Gastrocnemius medialis (tissue), 4 donors: ENCODE measurements at places on chromosomes 3 and 15.

DNA sequence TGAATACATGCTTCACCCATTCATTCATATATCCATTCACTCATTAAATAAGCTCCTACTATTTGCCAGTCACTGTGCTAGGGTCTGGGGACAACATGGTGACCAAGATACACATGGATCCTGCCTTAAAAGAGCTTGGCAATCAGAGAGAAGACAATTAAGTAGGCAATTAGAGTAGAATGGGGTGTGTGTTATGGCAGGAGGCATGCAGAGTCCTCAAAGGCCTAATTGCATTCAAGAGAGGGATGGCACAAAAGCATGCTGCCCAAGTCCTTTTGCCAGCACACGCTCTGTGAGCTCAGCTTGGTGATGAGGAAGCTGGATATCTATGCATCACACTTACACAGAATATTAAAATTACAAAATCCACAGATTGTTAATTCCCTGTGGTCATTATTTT, 2.8 kb upstream of the PRICKLE2 start:
- DNase-seq = no peak

DNA sequence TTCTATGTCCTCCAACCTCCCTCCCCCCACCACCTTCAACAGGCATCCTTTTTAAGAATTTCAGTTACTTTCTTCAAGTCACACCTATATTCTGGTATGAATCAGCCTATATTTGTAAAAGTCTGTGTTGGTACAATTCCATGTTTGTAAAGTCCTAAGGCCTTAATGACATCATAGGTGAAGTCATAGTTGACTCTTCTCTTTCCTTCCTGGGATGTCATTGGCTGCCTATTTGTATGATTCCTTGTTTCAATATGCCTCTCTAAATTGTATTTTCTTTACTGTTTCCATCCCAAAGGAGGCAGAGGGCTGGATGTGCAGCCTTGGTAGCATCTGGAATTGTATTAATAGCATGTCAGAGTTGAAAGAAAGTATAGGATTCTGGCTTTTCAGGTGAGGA, 56.5 kb downstream of the ADAMTSL3 start:
- DNase-seq = no peak

DNA sequence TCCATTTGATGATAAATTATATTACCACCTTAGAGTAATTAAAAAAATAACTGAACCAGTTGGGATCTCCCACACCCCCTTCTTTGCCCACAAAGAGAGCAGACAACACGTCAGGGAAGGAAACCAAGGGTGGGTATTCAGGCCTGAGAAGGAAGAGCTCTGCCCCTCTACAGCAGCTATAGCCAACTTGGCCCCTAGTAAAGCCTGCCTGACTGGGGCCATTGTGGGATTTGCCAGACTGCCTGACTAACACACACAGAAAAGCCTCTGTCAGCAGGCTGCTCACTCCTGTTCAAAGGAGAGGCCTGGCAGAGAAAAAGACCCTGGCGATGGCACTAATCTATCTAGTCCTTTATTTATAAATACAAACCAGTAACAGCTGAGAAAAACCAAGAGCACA, 41.4 kb downstream of the ATP8B4 start:
- no peak for DNase-seq

DNA sequence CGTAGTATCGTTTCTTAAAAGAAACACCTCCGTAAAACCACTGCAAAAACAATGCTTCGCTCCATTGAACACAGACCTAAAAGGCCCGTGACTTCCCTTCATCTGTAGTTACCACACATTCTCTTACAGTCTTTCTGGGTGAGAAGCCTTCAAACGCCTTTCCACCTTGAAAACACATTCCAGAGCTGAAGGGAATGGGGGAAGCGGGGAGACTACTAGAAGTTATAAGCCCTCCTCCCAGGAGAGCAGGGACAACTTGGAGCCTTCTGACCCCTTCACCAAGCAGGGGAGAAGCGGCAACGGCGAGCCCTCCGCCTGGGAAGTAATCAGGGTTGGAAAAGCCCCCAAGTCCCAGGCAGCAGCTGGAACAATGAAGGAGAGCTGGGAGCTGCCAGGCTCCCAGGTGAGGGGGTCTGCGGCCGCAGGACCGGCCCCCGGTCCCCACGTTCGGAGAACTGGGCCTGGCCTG, 461 bp downstream of the SECISBP2L start:
- no peak for DNase-seq

DNA sequence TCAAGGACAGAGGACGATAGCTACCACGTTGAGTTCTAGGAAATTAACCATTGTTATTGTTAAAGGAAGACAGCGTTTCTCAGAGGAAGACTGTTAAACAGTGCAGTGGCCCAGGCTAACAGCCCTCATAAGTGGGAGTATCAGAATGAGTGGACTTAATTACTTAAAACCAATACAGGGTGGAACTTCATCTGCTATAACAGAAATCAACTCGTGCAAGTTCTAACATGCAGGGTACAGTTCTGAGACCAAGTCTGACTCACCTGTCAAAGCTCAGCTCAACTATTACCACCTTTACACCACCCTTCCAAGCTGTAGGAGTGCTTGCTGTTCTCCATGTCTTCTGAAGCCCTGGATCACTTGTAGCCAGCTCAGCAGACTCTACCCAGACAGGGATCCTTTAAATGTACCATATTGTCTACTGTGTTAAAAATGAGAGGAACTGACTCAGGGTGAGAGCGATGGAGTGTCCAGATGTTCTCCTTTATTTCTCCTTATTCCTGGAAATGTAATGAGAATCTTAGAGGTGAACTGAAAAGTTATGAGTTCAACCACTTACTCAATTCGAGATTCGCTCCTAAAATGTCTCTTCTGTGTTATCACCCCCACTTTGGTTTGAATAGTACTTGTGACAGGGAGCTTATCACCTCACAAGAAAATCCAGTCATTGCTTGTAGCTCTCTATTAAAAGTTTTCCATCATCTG, 26.5 kb downstream of the CD86 start:
- no peak for DNase-seq

DNA sequence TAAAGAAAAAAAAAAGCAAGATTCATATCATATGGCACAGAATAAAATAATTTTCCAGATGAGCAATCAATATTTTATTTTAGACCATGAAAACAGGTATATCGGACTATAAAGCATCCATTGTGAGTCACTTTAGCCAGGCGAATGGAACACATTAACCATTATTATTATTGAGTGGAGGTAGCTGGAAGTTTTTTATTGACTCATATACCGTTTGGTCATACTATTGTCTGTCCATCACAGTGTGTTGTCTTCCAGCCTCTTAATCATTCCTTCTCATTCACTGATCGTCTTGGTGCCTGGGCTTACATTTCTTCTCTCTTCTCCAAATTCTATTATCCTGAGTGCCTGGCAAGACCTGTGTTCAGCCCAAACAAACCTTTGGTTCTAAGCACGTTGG, 634.8 kb downstream of the MECOM start:
- no peak for DNase-seq
